HepG2 (cell line): ENCODE measurements at places on chromosomes 2 and 18. TPM values are rescaled to one million over a fixed set of nuclear protein-coding genes. Genes with fewer than 3 reads are reported as not detected.

DNA sequence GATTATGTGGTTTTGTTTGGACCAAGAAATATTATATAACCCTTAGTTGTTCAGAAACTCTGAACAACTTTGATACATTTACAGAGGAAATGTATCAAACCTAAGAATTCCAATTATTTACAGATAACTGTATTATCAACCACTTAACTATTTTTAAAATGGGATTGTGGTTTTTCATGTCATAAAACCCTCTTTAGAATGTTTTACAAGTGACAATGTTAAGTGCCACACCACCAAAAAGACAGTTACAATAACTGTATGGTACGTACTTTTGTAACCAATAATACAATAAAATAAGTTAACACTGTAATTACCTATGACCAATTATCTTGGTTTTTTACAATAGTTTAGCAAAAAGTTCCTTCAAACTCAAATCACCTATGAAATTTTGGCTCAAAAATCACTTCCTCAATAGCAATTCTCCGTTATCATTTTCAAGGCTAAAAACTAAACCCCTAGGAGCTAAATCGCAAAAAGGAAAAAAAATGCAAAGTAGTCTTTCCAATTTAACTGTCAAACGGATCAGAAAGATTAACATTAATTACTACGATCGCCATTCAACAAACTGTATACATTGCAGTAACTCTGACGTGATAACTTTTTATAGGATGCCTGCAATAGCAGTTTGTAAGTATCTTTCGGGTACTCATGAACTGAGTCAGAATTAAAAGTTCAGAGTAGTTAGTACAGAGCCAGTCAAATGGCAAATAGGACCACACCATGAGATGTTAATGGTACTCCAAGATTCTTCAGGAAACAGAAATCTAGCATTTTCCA lies 1.5 kb downstream of the ROCK1 start:
- DNase-seq, result no peak

GRCh38 chr2:29587402-29588190 lies 333.8 kb downstream of the ALK start:
- no peak for DNase-seq

Gene PECR
- 153 and 175 TPM in 2 replicates for polyA plus RNA-seq

Gene FAM237A
- not detected in 2 replicates for polyA plus RNA-seq

- no peak for DNase-seq
Observed at GRCh38 chr18:35201256-35201931, 39.4 kb upstream of the ZNF397 start.

- DNase-seq, result no peak
Observed at GRCh38 chr2:143440411-143441012, 311.3 kb downstream of the ARHGAP15 start.
